ENCODE measurements at places on chromosomes 12 and 14.

DNA sequence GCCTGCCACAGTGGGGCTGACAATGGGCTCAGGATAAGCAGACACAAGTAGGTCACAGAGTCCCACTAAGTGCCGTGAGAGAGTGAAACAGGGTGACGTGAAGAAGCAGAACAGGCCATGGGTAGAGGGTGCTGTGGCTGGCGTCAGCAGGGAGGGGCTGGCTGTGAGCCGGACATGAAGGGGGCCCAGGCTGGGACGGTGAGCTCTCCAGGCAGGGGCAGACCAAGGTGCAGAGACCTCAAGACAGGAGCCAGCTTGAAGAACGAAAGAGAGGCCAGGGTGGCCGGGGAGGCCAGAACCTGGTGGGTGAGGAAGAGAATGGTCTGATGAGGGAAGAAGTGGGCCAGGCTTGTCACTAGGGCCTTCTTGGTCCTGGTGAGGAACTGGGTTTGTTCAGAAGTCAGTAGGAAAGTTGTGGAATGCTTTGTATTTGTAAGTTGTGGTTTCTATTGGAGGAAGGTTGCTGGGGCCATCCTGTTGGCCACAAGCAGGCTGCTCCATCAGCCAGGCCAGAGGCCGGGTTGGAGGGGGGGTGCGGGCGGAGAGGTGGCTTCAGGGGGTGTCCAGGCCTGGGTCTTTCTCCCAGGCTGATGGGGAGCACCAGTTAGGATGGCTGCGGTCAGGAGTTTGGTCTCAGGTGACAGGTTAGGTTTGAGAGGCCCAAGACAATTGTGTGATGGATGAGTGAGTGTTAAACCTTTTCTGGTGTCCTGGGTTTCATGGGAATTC is 21.4 kb upstream of the MLXIP start:
- no peak for DNase-seq

- no peak for DNase-seq
These were observed 163.0 kb downstream of the BRMS1L start for GRCh38 chr14:35988972-35989690.

GRCh38 chr12:8773461-8773860 is 49.0 kb upstream of the A2ML1 start:
- no peak for DNase-seq

GRCh38 chr12:116538682-116539305 is 20.4 kb upstream of the MAP1LC3B2 start:
- no peak for DNase-seq

- no peak for DNase-seq
These were observed 1891.0 kb upstream of the FLRT2 start for GRCh38 chr14:83638748-83639504.

DNA sequence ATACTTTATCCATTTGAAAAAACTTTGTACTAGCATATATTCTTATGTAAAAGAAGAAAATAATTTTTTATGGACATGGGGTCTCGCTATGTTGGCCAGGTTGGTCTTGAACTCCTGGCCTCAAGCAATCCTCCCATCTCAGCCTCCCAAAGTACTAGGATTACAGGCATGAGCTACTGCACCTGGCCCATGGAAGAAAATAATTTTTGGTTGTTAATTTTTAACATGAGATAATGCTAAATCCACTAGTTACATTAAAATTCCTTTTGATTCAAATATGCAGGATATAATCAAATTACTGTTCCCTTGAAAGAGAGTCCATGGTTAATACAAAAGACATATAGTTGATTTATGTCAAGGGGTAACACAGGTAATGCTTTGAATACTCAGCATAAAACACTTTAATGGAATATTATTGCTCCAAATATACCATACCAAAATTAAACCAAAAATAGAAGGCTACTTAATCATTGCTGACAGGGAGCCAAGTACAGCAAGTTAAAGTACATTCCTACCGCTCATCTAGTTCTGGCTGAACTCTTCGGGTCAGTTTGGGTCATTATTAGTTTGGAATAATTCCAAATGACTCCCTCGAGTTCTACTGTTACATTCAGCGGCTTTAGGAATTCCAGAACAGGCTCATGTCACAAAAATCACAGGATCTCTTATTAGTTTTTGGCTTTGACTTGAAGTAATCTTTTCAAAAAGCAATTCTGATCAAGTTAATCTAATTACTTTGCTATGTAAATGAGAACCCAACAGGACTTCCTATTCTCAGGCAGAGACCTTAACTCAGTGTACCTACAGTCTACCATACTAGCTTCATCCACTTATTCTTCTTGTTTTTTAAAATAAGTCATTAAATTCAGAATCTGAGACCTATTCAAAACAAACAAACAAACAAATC is 6.1 kb downstream of the SOS2 start:
- DNase-seq: no peak

DNA sequence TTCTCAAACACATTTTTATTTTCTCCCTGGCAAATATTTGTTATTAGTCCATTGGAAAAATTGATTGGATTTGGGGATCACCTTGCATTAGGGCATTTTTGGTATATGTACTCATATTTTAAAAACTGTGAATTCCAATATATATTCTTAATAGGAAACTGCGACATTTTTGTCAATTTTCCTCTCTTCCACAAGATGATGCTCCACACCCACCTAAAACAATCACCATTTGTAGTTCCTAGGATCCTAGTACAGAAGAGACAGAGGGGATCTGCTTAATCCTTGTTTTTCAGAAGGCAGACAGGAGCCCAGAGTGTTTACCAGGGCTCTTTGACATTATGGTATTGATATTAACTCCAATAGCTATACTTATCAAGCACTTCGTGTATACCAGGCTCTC is 22.8 kb upstream of the OASL start:
- DNase-seq: no peak

DNA sequence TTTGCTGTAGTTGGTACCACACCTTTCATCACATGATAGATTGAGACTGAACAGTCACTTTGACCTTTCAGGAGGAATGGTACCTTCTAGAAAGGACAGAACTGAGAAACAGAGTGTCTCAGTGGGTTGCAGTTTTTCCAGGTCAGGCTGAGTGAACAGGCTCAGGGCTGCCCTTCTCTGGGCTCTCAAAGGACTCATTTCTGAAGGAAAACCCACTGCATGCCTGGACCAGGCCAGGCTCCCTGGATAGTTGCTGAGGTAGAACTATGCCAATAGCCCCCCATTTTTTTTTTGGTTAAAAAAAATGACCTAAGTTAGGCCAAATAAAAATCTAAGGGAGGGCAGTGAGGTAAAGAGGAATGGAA is 148.1 kb upstream of the EGLN3 start:
- no peak for DNase-seq

GRCh38 chr12:50690925-50691324 is 73.0 kb upstream of the ATF1 start:
- no peak for DNase-seq

DNA sequence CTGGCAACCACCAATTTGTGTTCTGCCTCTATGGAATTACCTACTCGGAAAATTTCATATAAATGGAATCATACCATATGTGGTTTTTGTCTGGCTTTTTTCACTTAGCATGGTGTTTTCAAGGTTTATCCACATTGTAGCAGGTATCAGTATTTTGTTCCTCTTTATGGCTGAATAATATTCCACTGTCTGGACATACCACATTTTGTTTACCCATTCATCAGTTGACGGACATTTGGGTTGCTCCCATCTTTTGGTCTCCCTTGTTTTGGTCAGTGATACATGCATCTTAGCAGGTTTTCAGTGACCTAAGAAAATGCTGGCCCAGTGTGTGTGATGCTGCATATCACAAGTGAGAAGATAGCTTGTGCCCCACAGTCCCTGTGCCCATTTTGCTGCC is 21.2 kb downstream of the CALM1 start:
- no peak for DNase-seq

- DNase-seq: peak; percentile 66
These were observed 846.7 kb downstream of the TMEM121 start for GRCh38 chr14:106372870-106373652.

GRCh38 chr12:33486058-33486457 is 46.4 kb upstream of the SYT10 start:
- no peak for DNase-seq

DNA sequence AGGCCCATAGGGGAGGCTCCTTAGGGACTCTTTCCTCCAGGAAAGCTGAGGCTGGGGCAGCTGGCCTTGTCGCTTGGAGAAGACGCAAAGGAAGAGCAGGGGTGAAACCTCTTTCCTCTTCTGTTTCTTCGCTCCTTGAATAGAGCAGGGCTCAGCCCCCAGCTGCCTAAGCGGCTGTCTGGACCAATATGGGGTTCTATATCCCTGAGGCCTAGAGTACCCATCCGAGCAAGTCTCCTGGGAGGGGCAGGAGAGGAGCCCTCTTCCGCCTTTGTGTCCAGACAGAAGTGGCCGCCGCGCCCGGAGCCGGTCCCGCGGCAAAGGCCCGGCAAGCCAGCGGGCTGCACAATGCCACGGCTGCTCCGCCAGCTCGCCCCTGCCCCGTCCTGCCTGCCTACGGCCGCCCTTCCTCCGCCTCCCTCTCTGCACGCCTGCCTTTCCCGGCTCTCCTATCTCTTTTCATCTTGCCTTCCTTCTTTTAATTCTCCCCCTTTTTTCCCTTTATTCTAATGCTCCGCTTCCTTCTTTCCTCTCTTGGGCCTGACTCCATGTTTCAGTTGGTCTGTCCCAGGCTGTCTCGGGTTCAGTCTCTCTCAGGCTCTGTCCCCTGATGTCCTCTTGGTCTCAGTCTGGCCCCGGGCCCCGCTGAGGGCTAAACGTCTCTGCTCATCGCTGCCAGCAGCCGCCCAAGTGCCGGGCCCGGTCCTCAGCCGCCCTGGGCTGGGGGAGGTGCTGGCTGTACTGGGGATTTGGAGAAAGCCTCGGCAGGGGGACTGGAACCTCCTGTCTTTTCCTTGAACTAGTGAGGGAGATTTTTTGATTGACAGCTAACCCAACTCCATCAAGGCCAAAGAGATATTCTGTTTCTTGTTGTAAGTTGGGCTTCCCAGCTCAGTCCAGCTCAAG is 2.5 kb upstream of the HOXC9 start:
- no peak for DNase-seq

DNA sequence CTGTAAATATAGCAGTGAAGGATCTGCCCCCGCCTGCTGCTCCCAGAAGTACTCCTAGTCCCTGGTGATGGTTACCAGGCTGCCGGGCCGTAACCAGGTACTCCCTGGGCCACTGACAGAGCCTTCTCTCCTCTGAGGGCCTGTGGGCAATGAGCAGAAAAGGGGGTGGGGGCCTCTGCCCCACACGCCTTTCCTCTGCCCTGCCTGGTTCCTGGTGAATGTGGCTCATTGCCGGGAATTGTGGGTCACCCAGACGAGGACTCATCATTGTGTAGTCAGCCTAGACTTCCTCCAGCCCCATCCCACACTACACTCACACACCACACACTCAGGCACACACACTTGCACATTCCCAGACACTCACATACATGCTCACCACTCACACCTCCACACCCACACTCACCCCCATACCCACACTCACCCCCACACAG is 35.7 kb upstream of the ACTN1 start:
- no peak for DNase-seq

GRCh38 chr14:87052646-87053225 is 940.2 kb downstream of the GALC start:
- no peak for DNase-seq

GRCh38 chr14:103247169-103247606 is 86.8 kb upstream of the EIF5 start:
- no peak for DNase-seq

Measured in NCI-H1930 (cell line).